Stimulated activated CD4-positive, alpha-beta T cell treated with anti-CD3 and anti-CD28 coated beads, Interleukin-1b, Interleukin-23, amount 100 ng/mL, for 1 hour (primary cell): ENCODE measurements at places on chromosomes 6 and 20.

DNA sequence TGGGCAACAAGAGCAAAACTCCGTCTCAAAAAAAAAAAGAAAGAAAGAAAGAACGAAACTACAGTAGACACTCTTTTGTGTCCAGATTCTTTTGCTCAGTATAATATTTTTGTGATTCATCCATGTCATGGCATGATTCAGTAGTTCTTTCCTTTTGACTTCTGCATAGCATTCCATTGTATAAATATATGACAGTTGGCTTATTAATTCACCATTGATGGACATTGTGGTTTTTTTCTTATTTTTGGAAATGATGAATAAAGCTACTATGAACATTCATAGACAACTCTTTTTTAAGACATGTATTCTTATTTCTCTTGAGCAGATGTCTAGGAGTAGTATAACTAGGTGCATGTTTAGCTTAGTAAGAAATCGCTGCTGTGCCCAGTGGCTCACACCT, 10.3 kb upstream of the IER3 start:
- DNase-seq = no peak

GRCh38 chr20:63835021-63835858, 4.2 kb upstream of the ZBTB46 start:
- DNase-seq = no peak

GRCh38 chr6:40791004-40791403, 203.8 kb upstream of the LRFN2 start:
- DNase-seq = no peak

DNA sequence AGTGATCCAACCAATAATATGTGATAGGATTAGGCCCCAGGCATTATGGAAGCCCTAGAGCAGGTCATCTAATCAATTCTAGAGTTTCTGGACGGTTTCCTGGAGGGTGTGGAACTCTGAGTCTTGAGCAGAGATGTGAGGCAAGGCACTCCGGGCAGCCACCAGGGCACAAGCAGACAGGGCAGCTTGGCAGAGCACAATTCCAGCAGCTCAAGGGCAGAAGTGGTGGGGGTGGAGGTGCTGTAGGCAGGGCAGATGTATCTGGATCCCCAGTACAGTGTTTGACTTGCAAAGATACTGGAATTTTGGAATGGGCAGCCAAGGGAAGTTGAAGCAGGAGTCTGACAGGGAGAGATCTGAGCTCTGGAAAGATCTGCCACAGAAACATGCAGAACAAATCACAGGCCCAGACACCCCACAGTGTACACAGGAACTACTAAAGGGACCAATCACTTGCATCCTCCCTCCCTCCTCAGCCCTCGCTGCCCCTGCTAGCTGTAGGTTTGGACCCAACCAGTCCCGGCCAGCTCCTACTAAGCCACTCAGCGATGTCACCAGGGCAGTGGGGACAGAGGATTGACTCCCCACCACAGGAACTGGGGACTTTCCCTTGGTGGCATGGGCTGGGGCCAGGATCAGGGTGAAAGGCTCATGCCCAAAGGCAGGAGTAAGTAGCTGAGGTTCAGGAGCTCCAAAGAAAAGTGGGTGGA, 47.0 kb downstream of the TFEB start:
- DNase-seq = no peak

DNA sequence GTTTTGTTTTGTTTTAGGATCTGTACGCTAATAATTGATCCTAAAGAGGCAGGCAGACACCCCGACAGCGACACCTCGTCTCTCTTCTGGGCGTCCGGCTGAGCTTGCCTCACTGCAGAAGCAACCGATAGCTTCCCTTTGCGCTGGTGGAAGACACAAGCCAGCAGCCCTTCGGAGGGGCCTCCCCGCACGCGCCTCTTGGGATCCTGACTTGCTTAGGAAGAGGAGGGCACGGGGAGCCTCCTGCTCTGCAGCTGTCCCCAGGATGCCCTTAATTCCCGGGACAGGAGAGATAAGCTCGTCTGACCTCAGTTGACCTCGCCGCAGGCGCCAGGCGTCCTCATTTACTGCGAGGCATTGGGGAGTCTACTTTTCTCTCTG, 94.0 kb downstream of the CD83 start:
- DNase-seq = no peak

GRCh38 chr6:153058909-153059308, 56.4 kb upstream of the MTRF1L start:
- no peak for DNase-seq

- DNase-seq = no peak
Observed at GRCh38 chr20:21323640-21324039, 20.5 kb downstream of the XRN2 start.

GRCh38 chr20:59004763-59005522, 2.1 kb downstream of the CTSZ start:
- no peak for DNase-seq
